ENCODE measurements at places on chromosomes 7 and 10. TPM values are rescaled to one million over a fixed set of nuclear protein-coding genes. Genes with fewer than 3 reads are reported as not detected.
A peak's percentile ranks its signal among the peaks of the same experiment; 100 is the strongest.

Gene ASZ1
- total RNA-seq, result not detected

Gene PCLO
- 2.8 TPM for total RNA-seq

Gene GOLGA7B
- total RNA-seq, result 0.04 TPM

Gene CCDC71L
- 12.8 TPM for total RNA-seq

Gene CYP3A5
- total RNA-seq, result 0.22 TPM

Gene OIT3
- total RNA-seq, result not detected

Gene MYO1G
- total RNA-seq, result 0.55 TPM

Gene SBDS
- total RNA-seq, result 37.8 TPM

Gene STAG3
- 3.1 TPM for total RNA-seq

Gene WNT8B
- not detected for total RNA-seq

- H3K4me3 ChIP-seq, result no peak overlapping the region
- DNase-seq, result no peak
- no peaks in the 10 kb centered on the region for H3K4me1 ChIP-seq
- H3K27ac ChIP-seq, result no peak overlapping the region
- H3K36me3 ChIP-seq, result no peaks in the 10 kb centered on the region
Observed at GRCh38 chr7:131816391-131817007, 260.1 kb upstream of the PODXL start.

DNA sequence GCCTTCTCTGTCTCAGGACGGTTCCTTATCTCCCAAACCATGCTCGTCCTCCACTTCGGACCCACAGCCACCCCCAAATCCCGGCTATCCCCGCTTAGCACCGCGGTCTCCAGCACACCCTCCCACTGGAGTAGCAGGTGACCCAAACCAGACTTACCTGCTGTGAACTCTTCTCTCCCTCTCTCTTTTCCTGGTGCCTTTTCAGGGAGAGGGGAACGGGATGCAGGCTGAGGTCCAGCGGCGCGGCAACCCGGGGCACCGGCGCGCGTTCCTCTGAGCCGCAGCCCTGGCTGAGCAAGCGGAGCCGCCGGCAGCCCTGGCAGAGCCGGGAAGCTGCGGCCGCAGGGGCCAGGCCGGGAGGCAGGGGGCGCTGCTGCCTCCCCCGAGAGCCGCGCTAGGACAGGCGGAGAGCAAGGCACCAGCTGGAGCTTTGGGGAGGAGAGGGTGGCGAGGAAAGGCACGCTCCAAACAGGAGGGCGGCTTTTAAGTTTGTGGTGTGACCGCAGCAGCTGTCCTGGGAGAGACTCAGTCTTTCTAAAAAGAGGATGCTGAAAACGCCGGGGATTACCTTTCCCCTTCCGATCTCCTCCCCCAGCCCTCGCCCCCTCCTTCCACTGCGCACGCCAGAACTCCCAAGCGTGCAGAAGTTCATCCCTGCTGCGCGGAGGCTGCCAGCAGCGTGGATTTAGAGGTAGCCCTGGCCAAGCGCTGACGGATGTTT is at the start of gene SEMA3D:
TSS of gene SEMA3D (minus strand) at position 536 of the 721 bp plus-strand sequence. CDS start 65,165 bp downstream, outside the sequence.
- H3K4me1 ChIP-seq, result no peaks in the 10 kb centered on the region
- no peaks in the 10 kb centered on the region for H3K36me3 ChIP-seq
- no peak within 1 kb of the TSS for H3K27ac ChIP-seq
- peaks cover 5% of the 10 kb centered on the region for H3K27me3 ChIP-seq
- H3K4me3 ChIP-seq, result peak within 1 kb of the TSS; percentile 83

DNA sequence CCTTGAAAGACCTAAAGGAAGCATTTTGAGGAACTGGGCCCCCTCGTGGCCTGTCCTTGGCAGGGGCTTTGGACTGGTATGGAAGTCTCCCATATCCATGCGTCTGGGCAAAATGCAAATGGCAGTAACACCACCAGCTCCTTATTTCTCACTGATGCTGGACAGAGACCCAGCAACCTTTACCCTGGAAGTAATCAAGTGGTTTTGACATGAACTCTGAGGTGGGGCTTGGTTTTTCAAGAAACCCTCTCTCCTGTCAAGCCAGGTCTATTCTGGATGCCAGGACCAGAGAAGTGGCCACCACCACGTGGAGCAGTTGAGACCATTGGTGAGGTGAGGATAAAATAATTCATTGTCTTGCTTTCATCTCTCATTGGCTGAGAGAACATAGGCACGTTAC is 84.4 kb downstream of the OTUD1 start:
- no peak overlapping the region for H3K27ac ChIP-seq
- no peaks in the 10 kb centered on the region for H3K27me3 ChIP-seq
- DNase-seq, result peak; percentile 28
- H3K4me1 ChIP-seq, result no peaks in the 10 kb centered on the region
- no peaks in the 10 kb centered on the region for H3K36me3 ChIP-seq

- H3K27ac ChIP-seq, result no peak overlapping the region
- DNase-seq, result no peak
- H3K36me3 ChIP-seq, result no peaks in the 10 kb centered on the region
- H3K27me3 ChIP-seq, result no peaks in the 10 kb centered on the region
- no peaks in the 10 kb centered on the region for H3K4me1 ChIP-seq
- no peak overlapping the region for H3K4me3 ChIP-seq
Observed at GRCh38 chr10:118475214-118475613, 120.2 kb downstream of the PRLHR start.

DNA sequence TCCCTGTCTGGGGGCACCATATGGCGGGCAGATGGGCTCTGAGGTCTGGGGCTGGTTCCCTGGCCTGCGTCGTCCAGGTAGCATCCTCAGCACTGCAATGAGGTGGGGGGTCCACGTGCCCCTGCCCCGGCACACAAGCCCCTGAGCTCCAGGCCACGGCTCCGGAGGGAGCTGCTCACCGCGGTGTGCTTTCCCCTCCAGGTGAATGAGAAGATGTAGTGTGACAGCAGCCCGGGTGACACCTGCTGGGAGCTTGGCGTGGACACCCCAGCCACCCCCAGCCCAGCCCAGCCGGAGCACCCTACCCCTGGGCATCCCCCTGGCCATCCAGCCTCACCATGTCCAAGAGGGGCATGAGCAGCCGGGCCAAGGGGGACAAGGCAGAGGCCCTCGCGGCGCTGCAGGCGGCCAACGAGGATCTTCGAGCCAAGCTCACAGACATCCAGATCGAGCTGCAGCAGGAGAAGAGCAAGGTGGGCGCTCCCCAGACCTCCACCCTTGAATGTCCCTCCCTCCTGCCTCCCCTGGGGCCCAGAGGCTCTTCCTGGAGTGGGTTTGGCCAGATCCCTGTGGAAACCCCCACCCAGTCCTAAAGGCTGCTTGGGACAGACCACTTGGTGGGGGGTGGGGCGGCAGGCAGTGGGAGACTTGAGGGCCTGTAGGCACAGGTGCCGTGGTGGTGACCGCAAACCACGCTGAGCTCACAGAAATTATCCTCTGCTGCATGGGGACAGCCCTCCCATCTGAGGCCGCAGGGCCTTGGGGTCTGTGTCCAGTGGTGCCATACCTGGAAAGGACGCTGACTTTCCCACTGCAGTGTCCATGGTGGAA is 38.9 kb downstream of the JAKMIP3 start:
- no peak overlapping the region for H3K4me3 ChIP-seq
- no peak overlapping the region for H3K27ac ChIP-seq
- H3K4me1 ChIP-seq, result no peaks in the 10 kb centered on the region
- peak; percentile 20 for DNase-seq

DNA sequence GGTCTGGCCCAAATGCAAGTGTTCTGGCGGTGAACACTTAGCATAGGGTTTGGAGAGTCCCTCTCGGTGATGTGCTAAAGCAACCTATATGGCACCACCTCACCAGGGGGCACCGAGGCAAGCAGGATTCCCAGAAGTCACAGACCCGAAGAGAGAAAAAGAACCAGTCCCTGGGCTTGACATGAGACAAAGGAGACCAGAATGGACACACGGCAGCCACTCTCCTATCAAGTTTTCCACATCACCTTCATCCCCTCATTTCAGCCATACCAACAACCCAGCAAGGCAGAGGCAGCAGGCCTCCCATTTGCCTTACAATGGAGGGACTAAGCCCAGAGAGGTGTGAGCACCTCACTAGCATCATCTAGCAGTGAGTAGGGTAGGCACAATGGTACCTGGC is 19.7 kb downstream of the GPRIN2 start:
- peaks cover 4% of the 10 kb centered on the region for H3K4me1 ChIP-seq
- H3K27me3 ChIP-seq, result no peaks in the 10 kb centered on the region
- H3K36me3 ChIP-seq, result no peaks in the 10 kb centered on the region
- H3K4me3 ChIP-seq, result no peak overlapping the region
- DNase-seq, result no peak
- H3K27ac ChIP-seq, result no peak overlapping the region

GRCh38 chr7:36119005-36119706 is 33.9 kb upstream of the EEPD1 start:
- H3K4me1 ChIP-seq, result no peaks in the 10 kb centered on the region
- H3K4me3 ChIP-seq, result no peak overlapping the region
- H3K27ac ChIP-seq, result no peak overlapping the region
- peaks cover 2% of the 10 kb centered on the region for H3K36me3 ChIP-seq
- no peak for DNase-seq

DNA sequence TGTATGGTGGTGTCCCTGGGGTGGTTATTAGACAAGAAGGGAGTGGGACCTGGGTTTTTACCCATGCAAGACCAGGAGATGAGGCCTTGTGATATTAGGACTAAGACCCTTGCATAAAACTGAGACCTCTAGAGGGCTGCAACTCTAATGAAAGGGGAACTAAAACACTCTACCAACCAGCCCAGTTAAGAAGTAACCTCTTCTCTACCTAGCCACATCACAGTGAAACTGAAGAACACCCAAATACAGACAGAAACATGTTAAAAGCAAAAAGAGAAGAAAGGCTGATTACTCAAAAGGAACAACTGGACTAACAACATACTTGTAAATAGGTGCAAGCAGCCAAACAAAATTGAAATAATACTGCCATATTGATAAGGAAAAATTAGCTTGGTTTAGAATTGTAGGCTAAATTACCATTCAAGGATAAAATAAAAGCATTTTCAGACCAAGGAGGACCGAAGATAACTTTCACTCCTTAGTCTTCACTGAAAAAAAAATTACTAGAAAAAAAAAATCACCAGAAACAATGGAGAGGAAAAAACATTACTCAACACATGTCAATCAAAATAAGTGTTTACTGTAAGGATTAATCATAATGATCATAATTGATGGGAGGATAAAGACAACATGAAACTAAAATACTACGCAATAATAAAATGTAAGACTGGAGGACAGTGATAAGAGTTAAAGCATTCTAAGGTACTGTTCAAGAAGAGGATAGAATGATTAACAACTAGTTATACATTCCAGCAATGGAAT is 27.6 kb downstream of the ERLIN1 start:
- H3K36me3 ChIP-seq, result peaks cover 39% of the 10 kb centered on the region
- H3K27ac ChIP-seq, result no peak overlapping the region
- H3K27me3 ChIP-seq, result no peaks in the 10 kb centered on the region
- DNase-seq, result no peak

DNA sequence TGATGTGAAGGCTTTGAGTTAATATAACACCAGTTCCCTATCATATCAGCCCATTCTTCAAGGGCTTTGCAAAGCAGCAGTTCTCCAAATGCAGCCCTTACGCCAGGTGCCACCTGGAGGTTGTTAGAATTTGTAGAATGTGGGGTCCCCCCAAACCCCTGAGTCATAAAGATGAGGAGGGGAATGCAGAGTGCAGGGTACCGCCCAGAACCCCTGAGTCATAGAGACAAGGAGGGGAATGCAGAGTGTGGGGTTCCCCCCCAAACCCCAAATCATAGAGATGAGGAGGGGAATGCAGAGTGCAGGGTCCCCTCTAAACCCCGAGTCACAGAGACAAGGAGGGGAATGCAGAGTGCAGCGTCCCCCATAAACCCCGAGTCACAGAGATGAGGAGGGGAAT is 605.8 kb downstream of the PTPRN2 start:
- no peak overlapping the region for H3K27ac ChIP-seq
- no peaks in the 10 kb centered on the region for H3K36me3 ChIP-seq
- 0 out of 2 replicates have a peak, but pooled peaks cover 2% of the 10 kb centered on the region for H3K4me1 ChIP-seq

- H3K36me3 ChIP-seq, result no peaks in the 10 kb centered on the region
- no peaks in the 10 kb centered on the region for H3K4me1 ChIP-seq
- no peak overlapping the region for H3K27ac ChIP-seq
- no peak for DNase-seq
- H3K27me3 ChIP-seq, result no peaks in the 10 kb centered on the region
Observed at GRCh38 chr10:126729314-126729870, 58.9 kb upstream of the C10orf90 start.

DNA sequence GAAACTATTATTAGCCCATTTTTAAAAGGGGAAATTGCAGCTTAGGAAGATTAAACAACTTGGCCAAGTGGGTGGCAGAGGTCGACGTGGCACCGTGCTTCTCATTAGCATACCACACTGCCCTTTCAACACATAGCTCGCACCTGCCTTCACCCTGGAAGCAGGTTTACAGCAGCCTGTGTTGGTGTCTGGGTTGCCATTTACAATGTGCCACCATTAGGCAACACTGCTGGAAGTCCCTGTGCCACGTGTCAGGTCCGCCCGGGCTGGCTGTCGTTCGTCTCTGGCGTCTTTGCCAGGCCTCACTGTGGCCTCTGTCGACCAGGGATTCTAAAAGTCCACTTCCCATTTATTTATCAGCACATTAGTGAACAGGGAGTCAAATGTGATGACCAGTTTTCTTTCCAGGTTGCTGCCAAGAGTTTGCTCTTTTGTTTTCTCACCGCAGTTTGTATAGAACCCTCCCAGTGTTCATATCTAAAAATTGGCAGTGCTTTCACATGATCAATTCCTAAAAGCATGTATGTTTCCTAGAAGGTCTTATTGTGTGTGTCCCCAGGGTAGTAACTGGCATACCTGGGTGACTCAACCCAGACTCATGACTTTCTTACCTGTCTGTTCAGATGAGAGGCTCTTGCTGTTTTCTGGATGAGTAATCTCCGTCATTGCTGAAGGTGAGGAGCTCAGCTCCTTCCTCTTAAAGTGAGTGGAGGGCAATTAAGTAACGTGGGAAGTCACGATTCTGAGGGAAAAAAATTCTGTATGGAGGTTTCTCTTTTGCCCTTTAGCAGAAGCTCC is 9.2 kb downstream of the INSIG1 start:
- peaks cover 59% of the 10 kb centered on the region for H3K36me3 ChIP-seq
- H3K4me3 ChIP-seq, result no peak overlapping the region
- no peak overlapping the region for H3K27ac ChIP-seq
- H3K27me3 ChIP-seq, result no peaks in the 10 kb centered on the region

Measured in H9 (cell line).